ENCODE measurements at places on chromosomes 4 and X. TPM values are rescaled to one million over a fixed set of nuclear protein-coding genes. Genes with fewer than 3 reads are reported as not detected.

DNA sequence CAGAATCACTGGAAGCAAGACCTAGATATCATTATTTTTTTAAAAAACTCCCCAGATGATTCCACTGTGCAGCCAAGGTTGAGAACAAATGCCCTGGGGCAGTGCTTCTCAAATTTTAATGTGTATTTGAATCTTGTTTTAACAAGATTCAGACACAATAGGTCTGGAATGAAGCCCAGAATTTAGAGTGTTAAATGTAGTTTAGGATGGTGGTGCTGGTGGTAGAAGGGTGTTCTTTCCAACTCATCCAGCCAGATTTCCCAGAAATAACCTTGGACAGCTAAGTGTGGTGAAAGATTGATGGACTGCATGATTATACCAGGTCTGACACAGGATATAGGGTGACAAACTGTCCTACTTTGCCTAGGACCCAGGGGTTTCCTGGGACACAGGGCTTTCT, 120.1 kb upstream of the MED14 start:
- peak; percentile 73 for DNase-seq

F9 gene
- total RNA-seq, result not detected

DNA sequence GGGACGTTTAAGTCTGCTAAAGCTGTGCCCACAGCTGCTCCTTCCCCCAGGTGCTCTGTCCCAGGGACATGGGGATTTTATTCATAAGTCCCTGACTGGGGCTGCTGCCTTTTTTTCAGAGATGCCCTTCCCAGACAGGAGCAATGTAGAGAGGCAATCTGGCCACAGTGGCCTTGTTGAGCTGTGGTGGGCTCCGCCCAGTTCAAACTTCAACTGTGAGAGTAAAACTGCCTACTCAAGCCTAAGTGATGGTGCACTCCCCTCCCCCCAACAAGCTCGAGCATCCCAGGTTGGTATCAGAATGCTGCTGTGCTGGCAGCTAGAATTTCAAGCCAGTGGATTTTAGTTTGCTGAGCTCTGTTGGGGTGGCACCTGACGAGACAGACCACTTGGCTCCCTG, 1371.4 kb downstream of the ADGRL3 start:
- no peak for DNase-seq

- no peak for DNase-seq
Observed at GRCh38 chr4:8199594-8200301, 658 bp downstream of the SH3TC1 start.

DNA sequence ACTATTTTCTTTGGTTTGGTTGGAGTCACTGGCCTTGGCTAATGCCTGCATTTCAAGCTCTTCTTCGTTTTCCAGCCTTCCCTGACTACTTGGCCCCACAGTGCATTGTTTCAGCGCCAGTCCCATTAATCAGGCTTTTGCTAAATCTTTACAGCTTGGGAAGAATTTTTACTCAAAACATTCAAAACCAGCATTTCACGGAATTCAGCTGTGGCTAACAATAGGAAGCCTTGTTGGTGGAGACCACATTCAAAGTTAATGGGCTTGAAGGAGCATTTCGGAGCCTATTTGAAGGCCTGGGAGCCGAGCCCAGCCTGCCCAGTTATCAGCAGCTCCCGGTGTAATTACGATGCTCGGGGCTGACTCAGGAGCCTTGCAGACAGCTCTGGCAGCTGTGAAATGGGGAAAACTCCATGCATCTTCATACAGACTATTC, 30.8 kb upstream of the VCX2 start:
- no peak for DNase-seq

GRCh38 chr4:121057466-121057922, 14.8 kb downstream of the NDNF start:
- no peak for DNase-seq

- DNase-seq, result no peak
Observed at GRCh38 chr4:97978791-97979488, 164.3 kb downstream of the STPG2 start.

RNF113A gene
- 13.2 TPM for total RNA-seq
